ENCODE measurements at places on chromosomes 13 and 19. TPM values are rescaled to one million over a fixed set of nuclear protein-coding genes. Genes with fewer than 3 reads are reported as not detected.

DNA sequence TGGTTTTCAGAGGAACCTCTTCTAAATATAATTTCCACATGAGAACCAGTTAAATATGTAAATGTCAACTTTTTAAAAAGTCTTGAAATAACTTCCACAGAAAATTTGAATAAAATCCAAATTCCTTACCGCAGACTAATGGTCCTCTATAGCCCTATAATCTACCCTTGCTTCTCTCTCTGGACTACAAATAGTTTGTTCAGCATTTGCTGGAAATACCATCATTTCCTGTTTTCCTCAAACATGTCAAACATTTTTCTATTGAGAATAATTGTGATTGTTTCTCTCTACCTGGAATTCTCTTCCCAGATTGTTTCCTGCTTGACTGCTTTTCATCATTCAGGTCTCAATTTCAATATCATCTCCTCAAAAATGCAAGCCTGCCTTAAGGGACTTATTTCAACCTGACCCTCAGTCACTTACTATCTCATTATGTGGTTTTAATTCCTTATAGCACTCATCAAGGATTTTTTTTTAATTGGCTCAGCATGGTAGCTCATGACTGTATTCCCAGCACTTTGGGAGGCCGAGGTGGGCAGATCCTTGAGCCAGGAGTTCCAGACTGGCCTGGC lies 898.9 kb upstream of the MIR17HG start:
- no peak for DNase-seq

DNA sequence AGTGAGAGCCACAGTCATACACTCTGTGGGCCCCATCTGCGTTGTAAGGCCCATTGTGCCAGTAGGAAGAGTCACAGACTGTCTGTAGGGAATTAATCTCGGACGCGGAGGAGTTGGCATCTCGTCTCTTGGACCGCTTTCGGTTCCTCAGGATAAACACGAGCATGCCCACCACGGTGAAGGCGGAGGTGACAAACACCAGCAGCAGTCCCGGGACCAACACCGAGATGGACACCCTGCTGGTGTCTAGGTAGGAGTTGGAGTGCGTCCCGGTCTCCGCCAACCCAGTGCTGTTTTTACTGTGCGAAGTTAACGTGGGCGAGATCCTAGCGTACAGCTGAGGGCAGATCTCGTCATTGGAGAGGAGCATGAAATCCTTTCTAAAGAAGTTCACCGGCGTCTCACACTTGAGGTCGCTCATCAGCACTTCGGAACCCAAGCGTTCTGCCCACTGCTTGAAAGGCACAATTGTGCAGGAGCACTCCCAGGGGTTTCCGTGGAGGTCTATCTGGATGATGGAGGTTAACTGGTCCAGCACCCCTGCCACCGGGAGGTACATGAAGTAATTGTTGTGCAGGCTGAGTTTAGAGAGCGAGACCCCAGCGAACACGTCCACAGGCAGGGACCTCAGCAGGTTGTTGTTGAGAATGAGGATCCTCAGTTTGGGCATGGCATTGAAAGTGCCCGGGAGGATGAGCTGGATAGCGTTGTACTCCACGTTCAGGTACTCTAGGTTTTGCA lies 2.7 kb downstream of the SLITRK1 start:
- DNase-seq: peak; percentile 48

- no peak for DNase-seq
These were observed 12.9 kb upstream of the CCDC169 start for GRCh38 chr13:36310417-36311108.

DNA sequence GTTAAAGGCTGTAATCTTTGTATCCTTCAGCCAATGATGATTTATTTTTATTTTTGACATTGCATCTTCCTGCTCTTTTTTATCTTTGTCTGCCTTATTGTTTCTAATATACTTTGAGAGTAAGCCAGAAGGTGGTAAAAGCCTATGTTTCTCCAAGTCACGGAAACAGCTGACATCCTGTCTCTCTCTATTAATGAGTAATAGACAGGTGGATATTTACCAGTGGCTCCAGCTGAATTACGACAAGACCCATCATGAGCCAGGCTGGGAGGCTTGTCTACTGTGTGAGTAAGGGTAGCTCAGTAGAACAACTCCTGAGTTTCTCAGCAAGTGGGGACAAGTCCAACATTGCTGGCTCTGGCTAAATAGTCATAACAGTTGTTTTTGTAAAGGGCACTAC lies 166.6 kb downstream of the NDFIP2 start:
- no peak for DNase-seq

DNA sequence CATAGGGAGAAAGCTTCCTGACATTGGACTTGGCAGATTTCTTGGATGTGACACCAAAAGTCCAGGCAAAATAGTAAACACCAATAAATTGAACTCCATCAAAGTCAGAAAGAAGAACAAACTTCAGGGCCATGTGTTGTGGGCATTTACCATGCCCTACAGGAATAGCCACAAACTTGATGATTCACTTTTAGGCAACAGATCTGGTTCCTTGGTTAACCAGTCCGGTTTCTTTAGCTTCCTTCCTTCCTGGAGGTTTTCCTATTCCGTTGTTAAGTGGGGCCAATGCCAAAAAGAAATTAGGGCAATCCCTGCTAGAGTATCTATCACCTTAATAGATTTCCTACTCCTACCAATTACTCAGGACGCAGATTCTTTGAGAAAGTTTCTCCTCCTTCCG lies 25.2 kb downstream of the IGFL1 start:
- no peak for DNase-seq

GRCh38 chr19:52494518-52494917 lies 33.0 kb upstream of the ZNF808 start:
- no peak for DNase-seq

DNA sequence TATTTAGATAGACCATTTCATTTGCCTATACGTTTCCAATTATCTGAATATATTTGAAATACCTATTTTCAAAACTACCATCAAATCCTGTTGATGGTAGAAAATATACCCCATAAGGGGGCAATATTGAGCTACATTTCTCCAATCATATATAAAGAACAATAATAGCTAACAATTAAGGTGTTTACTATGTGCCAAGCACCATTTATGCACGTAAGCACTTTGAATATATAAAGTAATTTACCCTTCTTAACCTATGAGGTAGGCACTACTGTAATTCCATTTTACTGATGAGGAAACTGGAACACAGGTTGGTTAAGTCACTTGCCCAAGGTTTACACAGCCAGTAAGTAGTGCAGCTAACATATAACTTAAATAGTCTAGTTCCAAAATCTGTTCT lies 79.2 kb downstream of the UBL3 start:
- DNase-seq: no peak

GRCh38 chr13:76741624-76742023 lies 144.6 kb downstream of the KCTD12 start:
- DNase-seq: no peak

GRCh38 chr13:59099182-59099974 lies 1064.3 kb downstream of the DIAPH3 start:
- DNase-seq: no peak

GRCh38 chr19:1467490-1468273 lies 11.3 kb downstream of the C19orf25 start:
- peak; percentile 67 for DNase-seq

DNA sequence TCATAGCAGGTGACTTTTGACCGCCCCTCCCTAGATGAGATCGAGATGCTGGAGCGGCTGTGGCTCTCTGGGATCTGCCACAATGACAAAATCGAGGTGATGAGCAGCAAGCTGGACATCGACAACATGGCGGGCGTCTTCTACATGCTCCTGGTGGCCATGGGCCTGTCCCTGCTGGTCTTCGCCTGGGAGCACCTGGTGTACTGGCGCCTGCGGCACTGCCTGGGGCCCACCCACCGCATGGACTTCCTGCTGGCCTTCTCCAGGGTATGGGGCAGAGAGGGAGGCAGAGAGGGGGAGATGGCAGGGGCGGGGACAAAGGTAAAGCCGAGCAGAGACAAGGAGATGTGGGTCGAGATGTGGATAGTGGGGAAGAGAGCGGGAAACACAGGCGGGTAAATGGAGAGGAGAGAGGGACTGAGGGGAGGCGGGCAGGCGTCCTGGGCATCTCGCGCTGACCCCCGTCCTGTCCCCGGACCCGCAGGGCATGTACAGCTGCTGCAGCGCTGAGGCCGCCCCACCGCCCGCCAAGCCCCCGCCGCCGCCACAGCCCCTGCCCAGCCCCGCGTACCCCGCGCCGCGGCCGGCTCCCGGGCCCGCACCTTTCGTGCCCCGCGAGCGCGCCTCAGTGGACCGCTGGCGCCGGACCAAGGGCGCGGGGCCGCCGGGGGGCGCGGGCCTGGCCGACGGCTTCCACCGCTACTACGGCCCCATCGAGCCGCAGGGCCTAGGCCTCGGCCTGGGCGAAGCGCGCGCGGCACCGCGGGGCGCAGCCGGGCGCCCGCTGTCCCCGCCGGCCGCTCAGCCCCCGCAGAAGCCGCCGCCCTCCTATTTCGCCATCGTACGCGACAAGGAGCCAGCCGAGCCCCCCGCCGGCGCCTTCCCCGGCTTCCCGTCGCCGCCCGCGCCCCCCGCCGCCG lies 3.4 kb upstream of the GRWD1 start:
- DNase-seq: no peak

GRCh38 chr13:49386664-49387063 lies 57.2 kb downstream of the CAB39L start:
- no peak for DNase-seq

- DNase-seq: no peak
These were observed 7.5 kb upstream of the MPV17L2 start for GRCh38 chr19:18185538-18185937.

- DNase-seq: no peak
These were observed 12.0 kb downstream of the LPAR6 start for GRCh38 chr13:48400850-48401291.

DNA sequence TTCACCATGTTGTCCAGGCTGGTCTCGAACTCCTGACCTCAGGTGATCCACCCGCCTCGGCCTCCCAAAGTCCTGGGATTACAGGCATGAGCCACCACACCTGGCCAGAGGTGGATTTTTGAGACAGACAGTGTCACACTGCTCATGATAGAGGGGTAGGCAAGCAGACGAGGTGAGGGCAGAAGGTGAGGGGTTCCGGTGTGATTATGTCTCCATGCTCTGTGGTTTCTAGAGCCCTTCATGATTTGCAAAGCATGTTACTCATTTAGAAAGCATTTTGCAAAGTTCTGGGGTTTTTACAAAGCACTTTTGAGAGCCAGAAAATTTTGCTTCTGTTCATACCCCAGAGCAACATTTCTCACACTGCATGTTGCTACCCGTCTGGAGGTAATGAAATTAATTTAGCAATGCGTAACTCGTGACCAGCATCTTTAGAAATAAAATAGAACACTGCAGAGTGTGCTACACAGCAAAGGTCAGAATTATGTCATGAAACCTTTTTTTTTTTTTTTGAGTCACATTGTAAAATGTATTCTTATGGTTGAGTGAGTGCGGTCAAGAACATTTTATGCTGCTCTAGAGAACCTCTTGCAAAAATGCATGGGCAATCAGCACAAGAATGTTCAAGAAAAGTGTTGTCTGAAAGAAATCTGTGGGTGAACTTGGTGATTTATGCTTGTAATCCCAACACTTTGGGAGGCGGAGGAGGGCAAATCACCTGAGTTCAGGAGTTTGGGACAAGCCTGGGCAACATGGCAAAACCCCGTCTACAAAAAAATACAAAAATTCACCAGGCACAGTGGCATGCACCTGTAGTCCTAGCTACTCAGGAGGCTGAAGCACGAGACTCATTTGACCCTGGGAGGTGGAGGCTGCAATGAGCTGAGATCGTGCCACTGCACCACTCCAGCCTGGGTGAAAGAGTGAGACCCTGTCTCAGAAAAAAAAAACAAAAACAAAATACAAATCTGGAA lies 58.0 kb downstream of the MAP4K1 start:
- DNase-seq: peak; percentile 69

- DNase-seq: no peak
These were observed 224.4 kb upstream of the HTR2A start for GRCh38 chr13:47121092-47121763.

DNA sequence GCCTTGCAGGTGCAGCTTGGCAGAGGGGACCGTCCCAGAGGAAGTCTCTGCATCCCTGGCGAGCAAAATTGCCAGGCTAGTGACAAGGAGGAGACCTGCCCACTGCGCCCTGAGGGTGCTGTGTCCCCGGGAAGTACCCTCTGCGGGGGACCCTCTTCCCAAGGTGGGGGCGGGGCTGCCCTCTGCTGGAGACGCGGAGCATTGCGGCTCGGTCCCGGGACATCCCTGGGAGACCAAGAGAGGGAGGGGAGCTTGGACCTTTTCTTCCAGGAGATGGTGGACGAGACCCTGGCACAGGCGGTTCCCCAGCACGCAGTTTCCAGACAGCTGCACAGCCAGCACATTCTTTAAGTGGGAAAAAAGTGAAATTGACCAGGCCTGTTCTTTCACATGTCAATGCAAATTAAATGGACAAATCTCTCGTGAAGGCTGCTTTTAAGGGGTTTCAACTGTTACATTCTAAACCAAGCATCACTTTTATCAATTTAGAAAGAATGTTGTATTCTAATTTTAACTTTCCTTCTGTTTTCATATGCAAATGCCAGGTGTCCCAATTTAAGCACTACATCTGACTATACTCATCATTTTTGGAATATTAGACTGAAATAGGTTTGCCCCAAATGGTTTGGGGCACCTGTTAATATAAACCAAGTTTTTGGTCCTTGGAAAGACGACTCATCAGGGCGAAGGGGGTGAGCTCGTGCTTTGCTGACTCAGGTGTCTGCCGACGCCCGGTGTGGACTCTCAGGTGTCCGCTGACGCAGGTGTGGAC lies 60.7 kb downstream of the MCF2L start:
- no peak for DNase-seq

- no peak for DNase-seq
These were observed 668.1 kb downstream of the SLITRK5 start for GRCh38 chr13:88339271-88339741.

GRCh38 chr13:106466691-106467426 lies 68.6 kb downstream of the EFNB2 start:
- DNase-seq: no peak

DNA sequence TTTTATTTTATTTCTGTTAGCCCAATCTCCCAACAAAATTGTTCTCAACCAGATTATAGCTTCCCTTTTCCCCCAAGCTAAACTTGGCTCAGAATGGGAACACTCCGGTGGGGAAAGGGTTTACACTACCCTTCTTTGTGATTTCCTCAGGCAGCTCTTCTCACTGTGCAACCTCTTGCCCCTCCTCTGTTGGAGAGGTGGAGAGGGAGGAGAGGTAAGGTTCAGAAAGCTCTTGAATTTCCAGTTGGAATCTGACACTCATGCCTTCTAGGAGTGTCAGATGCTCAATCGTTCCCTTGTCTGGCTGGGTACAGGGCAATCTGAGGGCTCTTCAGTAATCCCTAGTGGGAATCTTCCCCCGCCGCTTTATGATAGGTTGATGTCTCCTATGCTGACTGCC lies 486.1 kb upstream of the KLF12 start:
- no peak for DNase-seq

- DNase-seq: peak; percentile 94
These were observed 2.6 kb downstream of the POU2F2 start for GRCh38 chr19:42129399-42130253.

PRX gene
- 1.7 TPM for total RNA-seq

SCN1B gene
- 16.8 TPM for total RNA-seq

SOHLH2 gene
- not detected for total RNA-seq

EID2B gene
- total RNA-seq: 2.0 TPM

OLFM2 gene
- total RNA-seq: 3.5 TPM

SLC10A2 gene
- total RNA-seq: not detected

ZNF550 gene
- 18.0 TPM for total RNA-seq

BST2 gene
- total RNA-seq: 257 TPM

LILRB3 gene
- 97.5 TPM for total RNA-seq

Measured in spleen (tissue), 13 donors.